ENCODE measurements at places on chromosomes 5 and 9. TPM values are rescaled to one million over a fixed set of nuclear protein-coding genes. Genes with fewer than 3 reads are reported as not detected.

The AQP3 gene
- total RNA-seq: 0.17 TPM

The ARID3C gene
- not detected for total RNA-seq

GRCh38 chr9:102237520-102237919 lies 499.1 kb upstream of the GRIN3A start:
- DNase-seq: no peak

- DNase-seq: peak; percentile 43
Measured at GRCh38 chr5:35815089-35815936, 41.4 kb upstream of the IL7R start.

DNA sequence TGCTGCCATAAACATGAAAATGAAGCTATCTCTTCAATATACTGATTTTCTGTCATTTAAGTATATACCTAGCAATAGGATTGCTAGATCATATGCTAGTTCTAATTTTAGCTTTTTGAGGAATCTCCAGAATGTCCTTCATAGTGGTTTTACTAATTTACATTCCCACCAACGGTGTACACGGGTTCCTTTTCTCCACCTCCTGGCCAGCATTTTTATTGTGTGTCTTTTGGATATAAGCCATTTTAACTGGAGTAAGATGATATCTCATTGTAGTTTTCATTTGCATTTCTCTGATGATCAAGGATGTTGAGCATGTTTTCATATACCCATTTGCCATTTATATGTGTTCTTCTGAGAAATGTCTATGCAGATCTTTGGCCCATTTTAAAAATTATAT lies 446.5 kb downstream of the GABRG2 start:
- no peak for DNase-seq

The ZNF883 gene
- 4.7 TPM for total RNA-seq

The NMRK1 gene
- total RNA-seq: 8.0 TPM

- DNase-seq: no peak
Measured at GRCh38 chr5:8839361-8840055, 706.4 kb downstream of the SEMA5A start.

The BOD1 gene
- 56.3 TPM for total RNA-seq

DNA sequence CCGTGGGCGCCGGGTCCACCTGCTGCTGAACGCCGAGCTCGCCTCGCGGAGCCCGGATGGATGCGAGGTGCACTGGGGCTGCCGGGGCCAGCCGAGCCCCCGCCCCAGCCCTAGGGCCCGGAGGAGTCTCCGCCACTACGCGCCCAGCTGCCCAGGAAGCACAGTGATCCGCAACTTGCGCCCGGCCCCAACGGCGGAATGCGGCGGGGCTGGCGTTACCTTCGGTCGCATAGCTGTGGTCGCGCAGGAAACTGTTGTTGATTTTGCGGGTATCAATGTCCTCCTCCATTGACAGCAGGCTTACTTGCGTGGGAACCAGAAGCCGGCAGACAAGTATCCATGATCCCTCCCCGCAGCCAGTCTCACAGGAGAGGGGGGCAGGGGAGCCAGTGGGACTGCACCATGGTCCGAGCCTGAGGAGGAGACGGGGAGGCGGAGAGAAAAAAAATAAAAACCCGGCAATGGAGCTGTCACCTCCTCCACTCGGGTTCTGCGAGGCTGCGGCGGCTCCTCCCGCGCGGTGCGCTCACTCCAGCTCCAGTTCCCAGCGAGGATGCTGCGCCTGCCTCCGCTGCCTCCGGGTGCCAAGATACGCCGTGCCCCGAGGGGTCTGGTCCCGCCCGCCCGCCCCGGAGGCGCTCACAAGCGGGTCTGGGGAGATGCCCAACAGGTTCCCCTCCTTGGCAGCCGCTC lies 628 bp downstream of the PPP2R2B start:
- no peak for DNase-seq

GRCh38 chr9:16170119-16170518 lies 617.3 kb downstream of the CCDC171 start:
- no peak for DNase-seq

DNA sequence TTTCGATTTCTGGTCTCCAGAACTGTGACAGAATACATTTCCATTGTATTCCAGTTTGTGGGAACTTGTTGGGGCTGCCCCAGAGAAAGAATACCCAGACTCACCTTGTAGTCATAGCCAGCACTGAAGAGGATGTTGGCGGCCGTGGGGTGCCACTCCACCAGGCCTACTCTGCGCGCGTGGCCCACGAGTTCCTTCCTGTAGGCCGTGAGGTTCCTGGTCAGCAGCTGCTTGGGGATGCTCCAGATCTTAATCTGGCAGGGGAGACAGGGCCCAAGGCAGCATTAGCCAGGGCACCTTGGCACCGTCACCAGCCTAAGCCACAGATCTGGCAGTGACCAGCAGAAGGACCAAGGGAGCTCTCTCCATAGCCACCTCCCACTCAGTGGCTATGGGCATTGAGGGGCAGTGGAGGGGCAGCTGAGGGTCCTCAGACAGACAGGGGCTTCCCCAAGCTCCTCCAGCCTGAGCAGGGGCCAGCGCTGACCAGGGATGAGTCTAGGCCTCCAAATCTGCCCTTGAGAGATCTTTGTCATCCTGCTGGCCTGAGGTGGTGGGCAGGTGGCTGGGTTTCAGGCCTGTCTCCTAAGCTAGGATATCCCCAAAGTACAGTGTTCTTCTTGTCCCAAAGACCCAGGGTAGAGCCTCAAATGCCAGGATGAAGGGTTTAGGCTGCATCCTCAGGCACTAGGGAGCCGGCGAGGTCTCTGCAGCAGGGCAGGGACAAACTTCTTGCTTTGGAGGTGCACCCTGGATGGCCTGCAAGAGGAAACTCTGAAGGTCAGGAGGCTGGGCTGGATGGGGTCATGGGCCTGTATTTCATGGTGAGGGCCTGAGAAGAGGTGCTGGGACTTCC lies 15.9 kb upstream of the TRIM14 start:
- no peak for DNase-seq

DNA sequence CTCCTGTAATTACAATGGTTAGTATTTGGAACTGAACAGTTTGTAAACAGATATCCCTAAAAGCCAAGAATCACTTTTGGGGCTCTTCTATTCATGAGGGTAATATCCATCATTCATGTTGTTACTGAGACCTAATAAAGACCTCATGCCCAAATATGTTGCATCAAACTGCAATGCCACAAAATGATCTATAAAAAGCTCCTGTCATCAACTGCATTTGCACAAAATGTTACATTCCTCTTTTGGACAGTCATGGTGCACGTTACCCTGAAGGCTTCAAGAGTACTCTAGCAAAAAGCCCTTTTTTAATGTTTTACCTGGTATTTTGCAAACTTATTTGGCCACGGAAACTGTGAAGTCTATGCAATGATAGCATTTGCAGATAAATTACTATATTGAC lies 14.2 kb upstream of the EQTN start:
- DNase-seq: no peak

DNA sequence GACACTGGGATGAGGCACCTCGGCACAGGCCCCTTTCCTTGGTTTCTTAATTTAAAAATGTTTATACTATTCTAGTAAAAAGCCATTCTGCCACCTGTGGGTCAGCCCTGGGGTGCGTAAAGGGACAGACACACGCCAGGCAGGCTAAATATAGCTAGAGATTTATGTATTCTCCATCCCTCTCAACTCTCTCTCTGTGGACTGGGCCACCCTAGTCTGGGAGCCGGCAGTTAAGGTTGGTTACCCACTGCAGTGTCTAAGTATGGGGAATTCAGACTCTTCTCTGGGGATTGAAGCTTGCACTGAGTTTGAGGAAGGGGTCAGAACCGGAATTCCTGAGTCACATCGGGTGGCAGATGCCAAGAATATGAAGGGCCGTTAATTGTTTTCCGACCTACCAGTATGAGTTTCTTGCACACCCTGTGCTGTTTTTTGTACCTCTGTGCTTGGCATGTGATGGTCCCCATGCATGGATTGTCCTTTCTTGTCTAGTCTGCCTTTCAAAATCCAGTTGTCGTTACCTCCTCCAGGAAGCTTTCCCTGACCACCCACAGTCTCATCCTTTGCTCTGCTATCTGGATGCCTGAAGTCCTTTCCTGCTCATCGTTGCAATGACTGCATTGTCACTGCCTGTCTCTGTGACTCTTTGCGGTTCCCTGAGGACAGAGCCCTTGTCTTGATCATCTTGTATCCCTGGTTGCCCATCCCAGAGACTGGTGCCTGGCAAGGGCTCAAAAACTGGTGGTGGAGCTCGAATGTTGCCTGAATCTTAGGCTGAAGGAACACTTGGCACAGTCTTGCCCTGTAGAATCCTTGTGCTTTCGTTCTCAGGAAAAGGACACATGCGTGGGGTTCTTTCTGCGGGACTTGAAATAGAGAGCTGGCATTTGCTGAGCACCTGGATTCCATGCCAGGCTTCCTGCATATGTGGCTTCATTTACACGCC lies 2.1 kb downstream of the NEURL1B start:
- no peak for DNase-seq

GRCh38 chr5:134649163-134649835 lies 714 bp downstream of the SEC24A start:
- DNase-seq: no peak

DNA sequence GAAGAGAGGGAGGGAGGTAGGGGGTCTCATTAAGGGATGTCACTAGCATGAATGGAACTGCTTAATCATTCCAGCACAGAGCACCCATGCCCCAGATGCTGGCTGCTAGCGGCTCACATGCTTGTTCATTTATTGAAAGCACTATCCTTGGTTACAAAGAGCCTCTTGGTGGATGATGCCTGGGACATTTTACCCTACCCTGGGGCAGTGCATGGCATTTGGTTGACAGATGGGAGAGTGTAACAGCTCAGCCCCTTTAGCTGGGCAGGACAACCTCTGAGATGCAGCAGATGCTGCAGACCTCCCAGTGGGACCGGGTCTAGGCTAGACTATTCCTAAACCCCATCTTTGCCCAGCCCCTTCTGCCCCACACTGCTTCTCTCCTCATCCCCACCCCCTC lies 46.9 kb upstream of the TCERG1 start:
- no peak for DNase-seq

DNA sequence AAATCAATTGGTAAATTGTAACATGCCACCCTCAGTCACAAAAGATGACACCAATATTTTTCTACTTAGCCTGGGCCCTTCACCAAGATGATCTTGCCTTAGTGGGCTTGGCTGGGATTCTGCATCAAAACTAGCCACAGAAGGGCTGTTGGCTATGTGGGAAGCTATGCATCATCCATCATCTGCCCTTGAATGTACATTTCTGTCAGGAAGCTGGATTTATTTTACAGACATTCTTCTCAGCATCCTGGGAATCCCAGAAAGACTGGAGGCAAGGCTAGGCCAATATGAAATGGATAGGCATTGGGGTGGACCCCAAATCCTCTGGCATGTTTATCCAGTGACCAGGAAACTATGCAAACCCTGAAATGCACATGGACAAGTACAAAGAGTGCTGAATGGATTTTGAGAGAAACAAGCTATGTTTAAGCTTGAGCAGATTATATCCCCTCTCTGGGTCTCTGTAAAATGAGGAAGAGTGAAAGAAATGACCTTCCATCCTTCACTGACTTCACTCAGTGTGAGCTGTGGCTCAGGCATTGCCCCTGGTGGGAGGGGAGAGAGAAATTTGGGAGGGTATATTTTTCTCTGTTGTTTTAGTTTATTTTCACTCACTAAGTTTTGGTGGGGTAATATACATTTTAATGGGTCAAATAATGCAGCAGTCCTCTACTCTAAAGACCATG lies 283.6 kb downstream of the EBF1 start:
- DNase-seq: no peak

- no peak for DNase-seq
Measured at GRCh38 chr9:32533336-32533735, 7.3 kb upstream of the RIGI start.

GRCh38 chr9:97895695-97896332 lies 26.5 kb downstream of the TRMO start:
- DNase-seq: peak; percentile 37

GRCh38 chr9:93295456-93296076 lies 111.6 kb downstream of the WNK2 start:
- no peak for DNase-seq

The DDX4 gene
- total RNA-seq: not detected

DNA sequence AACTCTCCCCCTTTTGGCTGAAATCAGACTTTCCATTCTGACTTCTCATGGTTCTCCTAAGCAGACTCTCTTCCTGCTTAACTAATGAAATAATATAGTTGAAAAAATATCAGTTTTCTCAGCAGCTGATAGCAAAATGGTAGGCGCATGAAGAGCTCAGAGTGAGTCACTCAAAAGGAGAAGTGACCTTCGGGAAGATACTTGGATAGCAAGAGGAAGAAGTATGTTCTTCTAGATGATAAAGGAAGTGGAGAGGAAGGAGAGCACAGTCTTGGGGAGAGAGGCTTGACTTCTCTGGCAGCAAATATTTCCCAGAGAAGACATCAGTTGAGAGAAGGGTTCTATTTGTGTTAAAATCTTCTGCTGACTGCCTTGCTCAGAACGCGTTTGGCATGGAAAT lies 101.5 kb downstream of the TAF11L14 start:
- DNase-seq: no peak

DNA sequence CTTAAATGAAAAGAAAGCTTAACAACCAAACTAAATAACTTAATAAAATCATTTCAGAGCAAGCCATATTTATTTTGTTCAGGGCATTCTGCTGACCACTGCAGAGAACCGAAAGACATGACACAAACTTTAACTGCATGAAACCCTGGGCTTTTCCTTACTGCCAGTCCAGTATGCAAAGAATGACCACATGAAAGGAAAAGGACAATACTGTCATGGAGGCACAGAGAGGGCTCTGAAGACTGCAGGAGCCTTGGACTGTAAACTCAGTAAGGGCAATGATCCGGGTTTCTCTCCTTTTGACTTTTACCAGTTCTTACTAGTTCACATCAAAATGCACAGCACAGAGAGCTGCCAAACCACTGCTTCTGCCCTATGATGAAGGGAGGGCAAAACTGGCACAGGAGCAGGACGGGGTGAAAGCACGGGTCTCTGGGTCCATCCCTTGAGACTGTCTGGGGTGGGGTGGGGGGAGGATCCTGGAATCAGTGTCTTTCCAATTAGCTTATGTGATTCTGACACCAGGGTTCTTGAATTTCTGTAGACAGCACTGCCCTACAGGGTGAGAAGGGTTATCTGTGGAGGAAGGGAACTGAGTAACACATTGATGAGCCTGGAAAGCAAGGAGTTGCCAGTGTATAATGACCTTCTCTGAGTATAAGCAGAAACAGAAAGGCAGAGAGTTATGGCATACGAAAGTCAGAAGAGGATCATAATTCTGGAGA lies 44.7 kb downstream of the RNF130 start:
- DNase-seq: no peak

DNA sequence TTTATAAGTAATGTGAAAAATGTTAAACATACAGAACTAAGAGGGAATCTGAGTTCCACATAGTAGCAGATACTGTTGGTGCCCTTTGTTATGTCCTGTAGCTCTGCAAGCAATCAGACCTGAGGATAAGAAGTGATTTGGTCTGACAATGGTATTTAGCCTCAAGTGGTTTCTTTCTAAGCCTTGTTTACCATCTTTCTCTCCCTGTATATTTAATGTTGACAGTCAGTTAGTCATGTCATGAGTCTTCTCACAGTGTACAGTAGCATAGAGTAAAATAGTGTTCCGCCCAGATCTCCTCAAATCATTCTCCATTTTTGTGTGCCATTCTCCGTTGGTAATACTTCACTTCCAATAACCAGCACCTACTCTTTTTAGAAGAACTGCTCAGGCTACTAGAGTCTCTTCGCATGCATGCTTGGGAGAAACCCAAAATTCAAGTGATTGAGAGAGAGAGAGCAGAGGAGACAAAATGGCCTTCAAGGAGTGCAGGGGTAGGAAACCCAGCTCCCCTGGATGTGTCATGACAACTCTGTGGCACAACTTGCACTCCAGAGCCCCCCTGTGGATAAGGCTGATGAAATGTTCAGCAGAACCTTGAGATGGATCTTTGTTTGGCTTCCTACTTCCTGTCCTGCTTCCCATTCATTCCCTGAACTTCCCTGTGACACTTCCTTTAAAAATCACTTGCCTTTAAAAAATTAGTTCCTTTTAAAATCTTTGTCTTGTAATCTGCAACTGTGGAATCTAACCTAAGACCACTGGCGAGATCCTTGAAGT lies 129.2 kb upstream of the FST start:
- DNase-seq: peak; percentile 56

All from HT1080 (cell line).